ENCODE measurements at places on chromosomes 5 and 9.

DNA sequence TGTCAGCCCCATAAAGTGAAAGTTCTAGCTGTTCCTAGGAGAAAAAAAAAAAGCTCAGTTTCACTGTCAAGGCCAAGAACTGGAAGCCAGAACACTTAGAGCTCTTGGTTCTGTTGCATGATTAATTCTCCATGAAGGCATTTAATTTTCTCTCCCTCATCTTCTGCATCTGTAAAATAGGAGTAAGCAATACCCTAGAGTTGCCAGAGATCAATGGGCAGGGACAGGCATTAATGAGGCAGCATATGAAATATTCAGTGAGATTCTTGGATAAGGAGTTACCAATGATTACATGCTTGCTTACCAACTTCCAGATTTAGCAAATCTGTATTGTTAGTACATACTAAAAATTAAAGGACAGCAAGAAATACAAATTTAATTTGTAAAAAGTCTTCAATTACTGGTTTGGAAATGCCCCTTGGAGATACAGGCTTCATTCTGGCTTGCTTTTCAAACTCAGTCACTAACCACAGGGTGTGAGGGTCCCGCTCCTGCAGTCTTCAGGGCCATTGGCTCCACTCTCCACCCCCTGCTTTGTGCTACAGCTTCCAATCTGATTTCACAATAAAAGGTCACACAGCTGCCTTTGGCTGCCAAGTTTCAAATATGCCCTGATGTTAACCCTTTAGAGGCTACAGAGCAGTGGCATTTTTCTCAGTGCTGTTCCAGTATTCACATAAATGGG lies 624.6 kb downstream of the BNC2 start:
- H3K27me3 ChIP-seq = no peaks in the 10 kb centered on the region
- no peaks in the 10 kb centered on the region for H3K4me1 ChIP-seq
- H3K36me3 ChIP-seq = no peaks in the 10 kb centered on the region
- H3K27ac ChIP-seq = no peak overlapping the region
- no peak overlapping the region for H3K4me3 ChIP-seq
- DNase-seq = no peak

DNA sequence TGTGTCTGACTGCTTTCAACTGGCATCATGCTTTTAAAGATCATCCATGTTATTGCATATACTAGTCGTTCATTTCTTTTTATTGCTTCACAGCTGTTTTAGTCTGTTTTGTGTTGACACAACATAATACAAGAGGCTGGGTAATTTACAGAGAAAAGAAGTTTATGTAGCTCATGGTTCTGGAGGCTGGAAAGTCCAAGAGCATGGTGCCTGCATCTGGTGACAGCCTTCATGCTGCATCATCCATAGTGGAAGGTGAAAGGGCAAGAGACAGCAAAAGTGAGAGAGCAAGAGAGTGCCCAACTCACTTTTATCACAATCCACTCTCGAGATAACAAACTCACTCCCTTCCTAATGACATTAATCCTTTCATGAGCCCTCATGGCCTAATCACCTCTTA lies 198.4 kb downstream of the NSG2 start:
- no peak overlapping the region for H3K27ac ChIP-seq
- DNase-seq = no peak
- no peaks in the 10 kb centered on the region for H3K36me3 ChIP-seq
- no peaks in the 10 kb centered on the region for H3K4me1 ChIP-seq
- H3K27me3 ChIP-seq = no peaks in the 10 kb centered on the region

DNA sequence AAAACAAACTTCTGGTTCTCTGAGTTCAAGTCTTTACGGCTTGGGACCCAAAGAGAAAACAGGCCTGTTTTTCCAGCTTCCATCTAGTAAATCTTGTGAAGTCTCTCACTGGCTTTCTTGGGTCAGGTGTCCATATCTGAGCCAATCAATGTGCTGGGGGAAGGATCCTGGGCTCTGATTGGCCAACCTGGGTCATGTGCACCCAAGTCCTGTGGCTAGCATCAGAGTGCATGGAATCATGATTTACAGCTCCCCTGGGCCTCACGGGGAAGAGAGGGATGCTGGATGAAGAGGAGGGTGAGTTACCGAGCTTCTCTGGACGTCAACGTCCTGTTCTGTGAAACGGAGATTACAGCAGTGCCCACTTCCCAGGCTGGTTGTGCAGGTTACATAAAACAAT lies 19.4 kb downstream of the CXCL14 start:
- H3K4me3 ChIP-seq = no peak overlapping the region
- H3K36me3 ChIP-seq = no peaks in the 10 kb centered on the region
- peaks cover 5% of the 10 kb centered on the region for H3K4me1 ChIP-seq
- no peak for DNase-seq
- no peak overlapping the region for H3K27ac ChIP-seq
- H3K27me3 ChIP-seq = no peaks in the 10 kb centered on the region

GRCh38 chr9:125683486-125683885 lies 23.5 kb downstream of the MAPKAP1 start:
- no peak for DNase-seq
- no peaks in the 10 kb centered on the region for H3K27me3 ChIP-seq
- H3K36me3 ChIP-seq = no peaks in the 10 kb centered on the region
- H3K27ac ChIP-seq = no peak overlapping the region
- no peak overlapping the region for H3K4me3 ChIP-seq
- H3K4me1 ChIP-seq = no peaks in the 10 kb centered on the region

- H3K27me3 ChIP-seq = no peaks in the 10 kb centered on the region
- H3K36me3 ChIP-seq = no peaks in the 10 kb centered on the region
- H3K27ac ChIP-seq = peak overlapping the region; percentile 57
- no peaks in the 10 kb centered on the region for H3K4me1 ChIP-seq
- no peak overlapping the region for H3K4me3 ChIP-seq
These were observed 18.5 kb upstream of the CDC42SE2 start for GRCh38 chr5:131245312-131245711.

- no peaks in the 10 kb centered on the region for H3K27me3 ChIP-seq
- H3K4me1 ChIP-seq = no peaks in the 10 kb centered on the region
- no peak overlapping the region for H3K4me3 ChIP-seq
- no peak for DNase-seq
- no peak overlapping the region for H3K27ac ChIP-seq
- H3K36me3 ChIP-seq = no peaks in the 10 kb centered on the region
These were observed 485.9 kb downstream of the EFNA5 start for GRCh38 chr5:107184871-107185270.
